Right renal cortex interstitium (tissue), 3 donors: ENCODE measurements at places on chromosomes 3 and 15. TPM values are rescaled to one million over a fixed set of nuclear protein-coding genes. Genes with fewer than 3 reads are reported as not detected.
A peak's percentile ranks its signal among the peaks of the same experiment; 100 is the strongest.

PFKFB4 gene
- polyA plus RNA-seq, result 4.1 TPM

FAM227B gene
- polyA plus RNA-seq, result 16.4 TPM

LRRC49 gene
- polyA plus RNA-seq, result 20.3 TPM

RFTN1 gene
- polyA plus RNA-seq, result 31.5 TPM

DNA sequence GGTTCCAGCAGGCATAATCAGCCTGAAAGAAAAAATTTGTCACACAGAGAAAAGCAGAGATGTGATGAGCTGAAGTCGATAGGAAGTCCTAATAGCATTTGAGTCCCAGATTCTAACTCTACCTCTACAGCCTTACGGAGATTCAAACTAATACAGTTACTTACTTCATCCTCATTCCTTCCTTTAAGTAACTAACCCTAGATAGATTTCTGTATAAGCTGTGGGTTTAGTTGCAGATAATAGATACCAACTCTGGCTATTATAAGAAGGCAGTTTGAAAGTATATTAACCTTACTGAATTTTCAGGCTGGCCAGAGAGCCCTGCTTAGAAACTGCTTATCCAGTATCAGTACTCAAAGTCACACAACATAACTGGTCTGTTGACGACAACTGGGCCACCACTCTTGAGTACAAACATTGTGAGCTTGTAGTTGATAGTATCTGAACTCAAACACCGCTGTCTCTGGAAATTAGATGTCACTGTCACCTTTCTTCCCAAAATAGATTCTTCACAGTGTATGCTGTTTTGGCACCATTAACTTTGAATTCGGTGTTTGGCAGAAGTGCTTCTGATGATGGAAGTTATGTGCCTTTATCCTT lies 484.3 kb downstream of the DIPK2A start:
- DNase-seq, result no peak

- no peak for DNase-seq
Observed at GRCh38 chr3:127754411-127755304, 67.7 kb downstream of the MGLL start.

DNA sequence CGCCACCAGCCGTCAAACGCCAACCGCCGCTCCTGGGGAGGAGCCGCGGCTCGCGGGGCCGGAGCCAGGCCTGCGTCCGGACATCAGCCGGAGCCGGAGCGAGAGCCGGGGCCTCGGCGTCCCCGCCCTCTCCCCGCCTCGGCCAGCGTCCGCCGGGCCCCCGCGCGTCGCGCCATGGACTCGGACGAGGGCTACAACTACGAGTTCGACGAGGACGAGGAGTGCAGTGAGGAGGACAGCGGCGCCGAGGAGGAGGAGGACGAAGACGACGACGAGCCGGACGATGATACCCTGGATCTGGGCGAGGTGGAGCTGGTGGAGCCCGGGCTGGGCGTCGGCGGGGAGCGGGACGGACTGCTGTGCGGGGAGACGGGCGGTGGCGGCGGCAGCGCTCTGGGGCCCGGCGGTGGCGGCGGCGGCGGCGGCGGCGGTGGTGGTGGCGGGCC lies 359 bp downstream of the ARIH1 start:
- peak; percentile 8 for DNase-seq

- no peak for DNase-seq
Observed at GRCh38 chr3:73080216-73080966, 18.9 kb downstream of the EBLN2 start.

GRCh38 chr3:157738441-157738840 lies 235.2 kb upstream of the VEPH1 start:
- DNase-seq, result no peak

GRCh38 chr3:191005790-191006189 lies 143.3 kb upstream of the GMNC start:
- DNase-seq, result no peak

DNA sequence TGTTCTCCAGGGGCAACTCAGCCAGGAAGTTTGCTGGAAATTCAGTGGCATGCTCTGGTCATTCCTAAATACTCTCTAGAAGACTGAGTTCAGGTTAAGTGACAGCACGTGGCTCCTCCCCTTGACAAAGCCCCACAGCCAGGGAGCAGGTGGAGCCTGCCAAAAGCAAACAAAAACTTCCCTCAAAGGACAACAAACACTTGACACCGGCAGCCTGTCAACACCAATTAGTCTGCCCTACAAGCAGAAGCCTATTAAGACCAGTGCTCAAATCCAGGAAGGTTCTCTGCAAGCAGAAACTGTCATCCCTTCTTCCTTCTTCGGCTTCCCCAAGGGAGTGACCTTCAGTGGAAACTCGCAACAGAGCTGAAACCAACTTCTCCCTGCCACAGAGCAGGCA lies 5.0 kb downstream of the MEX3B start:
- no peak for DNase-seq

DNA sequence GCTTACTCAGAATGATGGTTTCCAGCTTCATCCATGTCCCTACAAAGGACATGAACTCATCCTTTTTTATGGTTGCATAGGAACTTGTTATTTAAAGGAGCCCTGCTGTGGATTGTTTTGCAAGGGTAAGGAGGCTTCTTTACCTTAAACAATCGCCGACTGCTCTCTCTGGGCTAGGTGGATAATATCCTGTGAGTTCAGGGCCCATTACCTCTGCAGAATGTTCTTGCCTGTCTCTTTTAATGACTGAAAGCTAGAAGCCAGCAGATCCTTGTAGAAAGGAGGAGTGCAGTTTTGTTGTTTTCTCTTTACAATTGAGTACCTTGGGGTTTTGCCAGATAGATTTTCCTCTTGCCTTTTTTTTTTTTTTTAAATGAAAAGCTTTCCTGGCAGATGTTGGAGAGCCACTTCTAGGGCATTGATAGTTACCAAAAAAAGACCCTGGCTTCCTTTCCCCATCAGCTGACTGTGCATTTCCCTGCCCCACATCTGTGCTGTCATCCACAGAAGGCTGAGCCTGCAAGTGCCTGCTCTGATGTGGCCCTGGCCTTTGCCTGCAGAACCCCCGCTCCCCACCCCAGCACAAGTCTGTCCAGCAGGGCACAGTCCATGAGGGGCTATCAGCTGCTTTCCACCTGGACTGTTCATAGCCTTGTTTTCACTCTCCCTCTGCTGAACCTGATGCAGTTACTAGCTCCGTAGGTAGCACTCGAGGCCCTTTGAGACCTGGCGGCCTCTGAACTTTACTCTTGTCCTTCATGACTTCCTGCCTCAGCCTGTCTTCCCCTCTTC lies 113.1 kb downstream of the CHCHD6 start:
- DNase-seq, result peak; percentile 10
